ENCODE measurements at places on chromosomes 4 and X.

DNA sequence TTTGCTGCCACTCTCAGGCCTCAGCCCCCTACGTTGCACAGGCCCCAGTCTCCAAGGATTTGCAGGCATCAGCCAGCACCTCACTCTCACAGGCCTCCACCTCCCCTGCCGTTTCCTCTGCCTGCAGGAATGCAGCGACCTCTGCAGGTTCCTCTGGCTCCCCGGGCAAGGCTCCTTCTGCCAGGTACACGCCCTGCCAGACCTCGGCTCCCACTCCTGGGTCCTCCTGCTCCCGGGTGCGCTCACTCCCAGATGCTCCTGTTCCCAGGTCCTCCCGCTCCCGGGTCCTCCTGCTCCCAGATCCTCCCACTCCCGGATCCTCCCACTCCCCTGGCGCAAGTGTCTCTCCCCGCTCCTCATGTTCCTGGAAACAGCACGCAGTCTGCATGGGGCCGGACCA is 144.4 kb upstream of the RADX start:
- DNase-seq, result no peak

- DNase-seq, result no peak
Observed at GRCh38 chr4:158333820-158334219, 123.5 kb downstream of the TMEM144 start.

- DNase-seq, result no peak
Observed at GRCh38 chr4:152083338-152083737, 322.5 kb upstream of the GATB start.

GRCh38 chr4:175499735-175500352 is 312.2 kb downstream of the GPM6A start:
- DNase-seq, result no peak

- DNase-seq, result no peak
Observed at GRCh38 chrX:139332441-139332840, 198.1 kb upstream of the F9 start.

Measured in stimulated activated CD4-positive, alpha-beta T cell treated with anti-CD3 and anti-CD28 coated beads, Interleukin-1b, Interleukin-23, amount 100 ng/mL, for 1 hour (primary cell).